ENCODE measurements at places on chromosomes 2 and 18.

DNA sequence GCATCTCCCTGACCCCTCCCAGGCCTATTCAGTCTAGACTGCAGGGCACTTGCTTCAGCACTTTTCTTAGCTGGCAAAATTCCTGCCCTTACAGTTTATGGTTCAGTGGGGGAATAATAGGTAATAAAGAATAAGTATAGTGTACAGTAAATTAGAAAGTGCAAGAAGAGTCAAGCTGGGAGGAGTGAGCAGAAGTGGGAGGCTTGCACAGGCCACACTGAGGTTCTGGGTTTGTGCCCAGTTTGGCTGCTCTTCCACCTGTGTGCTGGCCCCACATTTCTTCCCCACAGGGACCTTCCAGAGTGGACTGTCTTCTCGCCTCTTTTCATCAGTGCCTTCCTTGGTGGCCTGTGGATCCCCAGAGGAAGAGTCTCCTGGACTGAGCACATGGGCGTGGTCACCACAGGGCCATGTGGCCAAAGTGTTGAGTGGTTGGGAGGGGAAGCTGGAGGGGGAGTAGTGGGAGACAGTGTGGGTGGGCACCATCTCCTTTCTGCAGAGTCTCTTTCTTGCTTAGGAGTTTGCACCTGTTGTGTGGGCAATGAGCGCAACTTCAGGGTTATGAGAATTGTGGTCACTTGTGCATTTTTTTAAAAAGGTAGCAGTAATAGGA lies 128.6 kb upstream of the ZSWIM2 start:
- no peak for DNase-seq

DNA sequence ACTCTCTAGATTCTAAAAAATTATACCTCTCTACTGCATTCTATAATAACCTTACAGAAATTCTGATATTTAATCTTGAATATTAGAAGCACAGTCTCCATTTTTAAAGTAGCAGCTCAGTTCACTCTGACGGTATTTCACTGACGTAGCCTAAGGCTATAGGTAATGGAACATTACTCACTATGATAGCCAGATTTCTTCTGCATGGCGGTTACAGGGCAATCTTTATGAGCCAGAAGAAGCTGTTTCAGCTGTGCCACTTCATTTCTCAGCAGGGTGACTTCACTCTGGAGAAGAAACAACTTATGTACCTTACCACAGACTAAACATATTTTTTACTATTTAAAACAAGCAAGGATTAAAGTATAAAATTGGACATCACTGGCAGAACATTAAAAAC lies 75.3 kb upstream of the CHN1 start:
- no peak for DNase-seq

GRCh38 chr2:27920148-27920885 lies 29.8 kb downstream of the BABAM2 start:
- DNase-seq: no peak

DNA sequence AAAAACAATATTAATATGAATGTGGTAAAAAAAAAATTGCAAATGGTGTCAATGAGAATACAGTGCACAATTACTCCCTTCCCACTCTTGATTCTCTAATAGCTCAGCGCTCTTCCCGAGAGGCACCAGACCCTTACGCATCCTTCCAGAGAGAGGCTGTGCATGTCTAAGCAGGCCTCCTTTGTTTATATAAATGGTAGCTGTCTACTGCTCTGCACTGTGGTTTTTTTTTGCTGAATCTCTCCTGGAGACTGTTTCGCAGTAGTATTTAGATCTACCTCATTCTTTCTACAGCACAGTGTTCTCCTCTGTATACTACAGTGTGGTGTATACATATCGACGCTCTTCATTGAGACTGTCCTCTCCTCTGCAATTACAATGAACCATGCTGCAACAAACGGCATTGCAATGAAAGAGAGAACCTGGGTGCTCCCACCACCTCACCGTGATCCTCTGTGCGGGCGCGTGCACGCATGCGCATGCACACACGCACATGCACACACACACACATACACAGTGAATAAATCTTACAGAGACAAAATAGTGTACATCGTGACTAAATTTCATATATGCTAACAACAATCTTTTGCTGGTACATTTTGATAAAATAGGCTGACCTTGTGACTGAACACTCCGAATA lies 19.4 kb downstream of the SEPTIN10 start:
- DNase-seq: no peak

GRCh38 chr2:58708565-58708964 lies 467.4 kb upstream of the FANCL start:
- no peak for DNase-seq

DNA sequence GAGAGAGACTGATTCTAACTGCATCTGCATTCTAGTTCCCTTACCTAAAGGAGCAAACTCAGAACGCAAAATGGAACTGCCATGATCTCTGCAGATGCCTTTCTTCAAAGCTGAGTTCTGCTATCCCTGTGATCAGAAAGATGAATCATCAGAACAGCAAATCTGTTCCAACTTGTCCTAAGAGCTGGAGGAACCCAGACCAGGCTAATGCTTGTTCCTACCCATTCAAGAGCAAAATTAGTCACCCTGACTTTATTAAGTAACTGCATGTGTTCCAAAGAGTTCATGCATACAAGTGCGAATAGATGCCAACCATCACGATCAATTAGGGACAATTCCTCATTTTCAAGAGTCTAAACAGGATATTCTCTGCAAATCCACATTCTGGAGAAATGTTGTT lies 46.5 kb downstream of the MBP start:
- no peak for DNase-seq

DNA sequence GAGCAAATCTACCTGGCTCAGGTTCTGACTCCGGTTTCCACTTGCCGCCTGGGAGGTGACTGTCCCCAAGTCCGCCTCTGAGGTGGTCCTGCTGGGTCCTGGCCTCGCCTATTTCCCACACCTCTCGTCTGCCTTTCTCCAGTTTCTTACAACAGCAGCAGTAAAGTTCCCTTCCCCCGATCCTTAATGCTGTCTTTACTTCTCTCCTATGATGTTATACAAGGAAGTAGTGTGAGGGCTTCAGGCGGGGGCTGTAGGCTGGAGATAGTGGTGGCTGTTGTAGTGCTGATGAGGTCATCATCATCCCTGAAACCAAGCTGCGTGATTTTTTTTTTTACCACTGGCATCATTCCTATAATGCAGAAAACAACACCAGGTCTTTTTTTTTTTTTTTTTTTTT lies 18.9 kb downstream of the TGIF1 start:
- no peak for DNase-seq

DNA sequence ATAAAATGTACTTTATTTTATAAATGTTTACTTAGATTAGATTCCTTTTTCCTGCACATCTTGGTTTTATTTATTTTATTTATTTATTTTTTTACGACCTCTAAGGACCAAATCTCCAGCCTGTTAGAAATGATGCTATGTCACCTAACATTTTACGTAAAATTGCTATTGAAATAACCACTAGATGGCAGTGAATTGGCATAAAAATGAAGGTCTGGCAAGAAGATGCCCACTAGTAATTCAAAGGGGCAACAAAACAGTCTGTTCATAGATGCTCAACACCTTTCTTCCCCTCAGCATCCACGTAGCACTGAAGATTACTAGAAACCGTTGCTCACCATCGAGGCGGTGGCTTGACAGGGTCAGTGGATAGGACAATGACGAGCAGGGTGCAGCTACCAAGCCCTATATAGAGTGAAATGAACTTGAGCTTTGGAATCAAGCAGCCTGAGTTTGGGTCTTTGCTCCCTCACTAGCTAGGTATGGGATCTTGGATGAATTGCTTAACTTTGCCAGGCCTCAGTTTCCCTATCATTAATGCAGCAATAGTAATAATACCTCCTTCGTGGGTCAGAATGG lies 128.7 kb upstream of the L3MBTL4 start:
- no peak for DNase-seq

- DNase-seq: peak; percentile 8
Observed at GRCh38 chr2:161090411-161090810, 69.8 kb upstream of the TANK start.

- no peak for DNase-seq
Observed at GRCh38 chr2:20072436-20073158, 21.2 kb upstream of the LAPTM4A start.

DNA sequence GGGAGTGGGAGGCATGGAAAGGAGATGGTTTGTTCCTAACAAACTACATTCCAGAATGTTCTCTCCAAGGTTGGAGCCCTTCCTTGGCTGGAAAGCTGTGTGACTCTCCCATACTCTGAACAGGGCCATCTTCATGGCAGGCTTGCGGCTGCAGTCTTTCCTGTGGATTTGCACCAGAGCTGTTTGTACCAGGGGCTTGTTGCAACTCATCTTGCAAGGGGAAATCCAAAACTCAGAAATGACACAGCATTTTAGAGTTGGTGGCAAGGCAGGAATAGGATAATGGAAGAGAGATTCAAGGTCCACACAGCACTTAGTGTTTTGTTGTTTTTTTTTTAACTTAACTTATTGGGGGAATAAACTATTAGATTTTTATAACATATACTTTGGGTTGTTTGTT lies 73.7 kb upstream of the ZNF516 start:
- no peak for DNase-seq

DNA sequence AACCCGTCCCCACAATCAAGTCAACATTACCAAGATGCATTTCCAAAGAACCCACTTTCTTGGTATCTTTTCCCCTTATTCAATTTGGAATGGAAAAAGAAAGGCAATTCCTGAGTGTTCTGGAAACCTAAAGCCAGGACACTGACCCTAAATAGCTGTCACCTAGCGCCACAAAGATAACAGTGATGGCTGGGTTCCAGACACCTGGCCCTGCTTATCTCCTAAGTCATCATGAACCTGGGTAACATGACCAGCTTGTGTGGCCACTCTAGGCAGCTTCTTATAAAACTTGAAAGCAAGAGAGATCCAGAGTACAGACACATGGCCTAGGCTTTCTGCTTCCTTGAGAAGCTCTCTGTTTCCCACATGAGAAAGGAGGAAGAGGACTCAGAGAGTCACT lies 95.4 kb downstream of the BOD1L2 start:
- no peak for DNase-seq

DNA sequence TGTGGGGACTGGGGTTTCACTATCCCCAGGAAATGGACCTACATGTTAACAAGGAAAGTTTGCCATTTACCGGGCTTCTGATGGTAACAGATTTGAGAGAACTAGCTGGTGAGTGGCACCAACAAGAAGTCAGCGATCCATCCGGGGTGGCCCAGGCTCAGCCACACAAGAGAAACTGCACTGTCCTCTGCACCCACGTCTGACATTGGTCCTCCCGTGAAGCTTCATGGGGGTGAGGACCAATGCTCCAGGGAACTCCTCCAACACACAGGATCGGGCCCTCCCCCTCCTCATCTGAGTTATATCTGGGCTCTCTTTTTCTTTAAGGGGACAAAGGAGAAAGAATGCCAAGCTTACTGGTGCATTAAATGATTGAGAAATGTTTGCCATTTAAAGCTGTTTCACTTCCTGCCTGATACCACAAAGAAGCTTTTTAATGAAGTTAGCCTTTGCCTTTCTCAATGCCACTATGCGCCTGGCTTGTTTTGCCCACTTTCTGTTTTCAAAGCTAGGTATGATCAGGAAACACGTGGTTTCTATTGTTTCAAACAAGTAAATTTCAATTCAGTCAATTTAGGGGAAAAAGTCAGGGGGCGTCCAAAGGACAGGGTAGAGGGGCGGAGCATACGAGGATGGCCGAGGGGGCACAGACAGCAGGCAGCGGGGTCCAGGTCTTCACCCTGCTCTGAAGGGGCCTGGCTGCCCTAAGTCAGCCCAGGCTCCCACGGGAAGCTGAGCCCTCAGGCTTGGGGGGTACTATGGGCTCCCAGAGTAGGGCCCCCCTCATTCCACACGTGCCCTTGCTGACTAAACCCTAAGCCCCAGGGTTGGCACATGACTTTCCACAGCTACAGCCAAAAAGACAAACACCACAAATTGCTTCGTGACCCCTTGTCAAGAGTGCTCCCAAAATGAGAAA lies 204.0 kb upstream of the ID2 start:
- no peak for DNase-seq

- DNase-seq: no peak
Observed at GRCh38 chr2:197613509-197613987, 61.8 kb downstream of the RFTN2 start.

DNA sequence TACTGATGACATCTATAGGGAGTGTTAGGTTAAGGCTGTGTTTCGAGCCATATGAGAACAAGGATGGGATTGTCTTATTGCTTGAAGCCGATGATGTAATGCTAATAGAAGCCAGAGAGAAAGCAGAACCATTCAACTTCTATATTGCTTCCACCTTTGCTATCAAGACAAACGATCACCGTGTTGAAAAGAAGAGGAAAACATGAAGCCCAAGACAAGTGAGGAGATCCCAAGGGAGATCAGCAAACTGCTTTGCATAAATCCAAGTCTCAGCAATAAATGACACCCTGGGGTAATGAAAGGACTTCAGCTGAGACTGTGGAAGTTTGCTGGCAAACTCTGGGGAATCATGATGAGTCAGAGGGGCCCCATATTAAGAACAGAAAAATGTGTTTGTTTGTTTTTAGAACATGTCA lies 206.2 kb downstream of the NCKAP5 start:
- no peak for DNase-seq

GRCh38 chr2:23293063-23293462 lies 91.9 kb upstream of the KLHL29 start:
- no peak for DNase-seq

DNA sequence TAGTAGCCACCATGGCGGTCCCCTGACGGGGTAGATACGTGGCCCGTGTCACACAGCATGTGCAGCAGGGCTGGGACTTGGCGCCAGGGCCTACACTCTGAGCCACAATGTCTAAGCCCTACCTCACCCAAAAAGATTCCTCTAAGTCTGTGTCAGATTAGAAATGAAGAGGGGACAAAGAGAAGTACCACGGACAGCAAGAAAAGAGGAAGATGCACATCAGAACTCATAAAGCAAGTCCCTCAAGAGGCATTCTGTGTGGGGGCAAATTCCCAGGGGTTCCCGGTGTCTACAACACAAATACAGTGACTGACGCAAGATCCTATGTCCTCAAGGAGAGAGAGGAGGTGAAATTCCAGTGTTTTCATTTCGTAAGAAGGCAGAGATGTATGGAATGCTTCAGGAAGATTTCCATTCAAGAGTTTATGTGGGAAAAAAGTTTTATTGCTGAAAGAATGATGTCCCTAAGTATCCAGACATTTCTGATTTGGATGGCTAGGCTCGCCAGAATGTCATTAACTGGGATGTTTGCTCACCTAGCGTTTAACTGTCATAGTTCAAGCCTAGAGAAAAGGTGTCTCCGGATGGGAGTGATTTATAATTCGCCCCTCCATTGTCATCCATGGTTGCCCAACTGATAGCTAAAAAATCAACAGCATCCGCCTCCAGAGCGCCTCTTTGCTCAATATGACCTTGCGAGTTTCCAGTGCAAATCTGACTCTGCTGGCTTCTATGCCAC lies 75.6 kb upstream of the CHMP1B start:
- no peak for DNase-seq

GRCh38 chr2:45890819-45891218 lies 239.3 kb downstream of the PRKCE start:
- DNase-seq: no peak
